ENCODE measurements at places on chromosomes 4 and X. TPM values are rescaled to one million over a fixed set of nuclear protein-coding genes. Genes with fewer than 3 reads are reported as not detected.

Gene PAGE2
- total RNA-seq: not detected

Gene GPR82
- total RNA-seq: not detected

Gene DAPP1
- total RNA-seq: not detected

Gene PABPC1L2A
- total RNA-seq: not detected

Gene BMX
- 68.9 TPM for total RNA-seq

Gene CT55
- not detected for total RNA-seq

Gene EFHC2
- not detected for total RNA-seq

All from dermis microvascular lymphatic vessel endothelial cell (primary cell).